ENCODE measurements at places on chromosomes 7 and 10.

GRCh38 chr7:123231021-123232000 is 31.5 kb upstream of the SLC13A1 start:
- DNase-seq = no peak

DNA sequence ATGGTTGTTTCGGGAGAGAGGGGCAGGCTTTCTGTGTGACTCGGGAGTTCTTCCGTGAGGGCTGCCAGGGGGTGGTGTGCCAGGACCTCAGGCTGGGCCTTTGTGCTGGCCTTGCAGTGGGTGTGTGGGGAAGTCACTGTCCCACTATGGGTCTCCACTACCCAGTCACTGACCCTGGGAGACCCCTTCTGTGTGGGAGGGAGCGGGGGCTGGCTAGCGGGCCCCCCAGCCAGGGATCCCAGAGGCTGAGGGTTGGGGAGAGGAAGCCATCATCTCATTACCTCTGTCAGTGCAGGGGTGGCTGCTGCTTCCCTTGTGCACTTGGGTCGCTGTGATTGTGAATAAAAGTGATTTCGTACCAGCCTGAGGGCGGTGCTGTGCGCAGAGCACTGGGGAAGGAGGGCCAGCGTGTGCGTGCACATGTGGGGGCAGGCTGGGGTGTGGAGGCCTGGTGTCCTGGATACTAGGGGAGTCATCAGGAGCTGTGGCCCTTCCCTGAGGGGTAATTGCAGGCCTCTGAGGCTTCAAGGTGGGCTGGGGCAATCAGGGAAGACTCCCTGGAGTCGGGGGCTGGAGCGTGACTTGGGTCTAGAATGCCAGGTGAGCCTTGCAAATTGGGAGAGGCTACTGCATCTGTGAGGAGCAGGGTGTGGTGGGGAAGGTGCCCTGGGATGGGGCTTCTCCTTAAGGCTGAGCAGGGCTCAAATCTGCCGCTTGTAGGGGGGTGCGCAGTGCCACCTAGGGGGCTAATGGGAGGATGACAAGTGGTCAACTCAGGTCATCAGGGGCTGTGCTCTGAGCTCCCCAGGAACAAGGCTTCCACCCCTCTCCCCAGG is 98.9 kb downstream of the NEURL1 start:
- DNase-seq = no peak

GRCh38 chr10:117418121-117418520 is 42.9 kb upstream of the PDZD8 start:
- DNase-seq = no peak

DNA sequence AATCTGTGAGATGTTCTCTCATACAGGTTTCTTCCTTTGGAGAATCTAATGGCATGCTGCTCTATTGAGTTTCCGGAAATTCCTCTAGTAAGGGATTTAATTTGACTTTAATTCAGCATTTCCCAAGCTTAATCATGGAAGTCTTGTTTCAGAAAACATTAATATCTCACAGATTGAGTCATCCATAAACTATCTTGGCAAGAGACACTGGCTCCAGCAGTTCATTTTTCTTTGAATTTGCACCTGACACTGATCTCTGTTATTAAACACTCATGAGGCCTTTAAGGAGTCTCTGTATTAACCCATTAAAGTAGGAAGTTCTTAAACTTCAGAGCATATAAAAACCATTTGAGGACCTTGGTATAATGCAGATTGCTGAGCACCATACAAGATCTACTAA is 3.6 kb upstream of the ITGB8 start:
- no peak for DNase-seq

DNA sequence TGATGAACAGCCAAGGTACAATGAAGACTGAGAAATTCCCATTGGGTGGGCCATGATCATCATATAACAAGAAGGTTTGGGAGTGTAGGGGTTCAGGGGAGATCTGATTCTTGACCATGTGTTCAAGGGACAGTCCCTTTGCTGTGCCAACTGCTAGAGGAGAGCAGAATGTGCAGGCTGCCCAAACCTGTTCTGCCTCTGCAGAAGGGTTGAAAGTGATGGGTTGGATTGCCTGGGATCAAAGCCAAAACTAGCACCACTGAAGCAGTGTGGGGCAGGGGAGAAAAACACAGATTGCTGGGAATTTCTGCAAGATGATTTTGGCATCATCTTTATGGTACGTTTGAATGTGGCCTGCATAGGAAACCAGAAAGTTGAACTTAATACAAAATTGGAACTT is 303.9 kb downstream of the OTUD1 start:
- DNase-seq = no peak

DNA sequence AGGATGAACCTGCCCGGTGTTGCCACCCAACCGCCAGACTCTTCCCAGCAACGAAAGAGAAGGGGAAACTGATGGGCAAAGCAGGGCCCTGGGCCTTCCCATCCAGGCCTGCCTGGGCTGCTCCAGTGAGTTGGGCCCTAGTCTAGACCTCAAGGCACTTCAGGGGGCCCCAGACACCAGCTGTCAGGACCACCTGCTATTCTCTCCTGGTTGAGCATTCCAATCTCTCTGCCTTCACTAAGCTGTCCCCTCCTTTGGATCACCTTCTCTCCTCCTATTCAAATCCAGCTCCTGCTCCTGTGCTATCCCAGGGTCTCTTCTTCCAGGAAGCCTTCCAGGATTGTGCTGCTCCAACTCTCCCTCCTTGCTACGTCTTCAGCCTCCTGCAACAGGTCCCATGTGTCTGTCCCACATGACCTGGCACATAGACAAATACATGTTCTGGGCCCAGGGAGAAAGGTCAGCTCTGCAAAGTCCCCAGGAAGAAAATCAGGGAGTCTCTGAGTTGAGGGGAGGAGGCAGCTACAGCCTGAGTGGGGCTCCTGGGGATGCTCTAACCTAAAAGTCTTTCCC is 3.1 kb downstream of the STX1A start:
- no peak for DNase-seq

- no peak for DNase-seq
These were observed 703.0 kb upstream of the NRP1 start for GRCh38 chr10:34037499-34037898.

- DNase-seq = no peak
These were observed 410.6 kb downstream of the KCNMA1 start for GRCh38 chr10:77226853-77227565.

DNA sequence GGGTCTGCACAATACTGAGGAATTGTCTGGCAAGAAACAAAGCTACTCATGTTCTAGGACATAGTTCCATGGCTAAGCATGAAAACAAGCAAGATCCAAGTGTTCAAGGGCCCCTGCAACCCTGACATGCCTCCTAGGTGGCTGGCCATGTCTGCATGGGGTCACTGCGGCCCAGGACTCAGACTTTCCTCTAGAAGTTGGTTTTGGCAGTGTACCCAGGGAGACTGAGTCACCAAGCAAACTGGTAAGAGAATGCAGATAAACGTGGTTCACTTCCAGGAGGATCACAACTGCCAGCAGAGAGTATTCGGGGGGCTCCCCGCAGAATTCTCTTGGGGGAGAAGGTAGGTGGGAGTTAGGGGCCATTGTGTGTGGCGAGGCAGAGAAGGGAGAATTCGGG is 7.4 kb upstream of the PFKFB3 start:
- no peak for DNase-seq

DNA sequence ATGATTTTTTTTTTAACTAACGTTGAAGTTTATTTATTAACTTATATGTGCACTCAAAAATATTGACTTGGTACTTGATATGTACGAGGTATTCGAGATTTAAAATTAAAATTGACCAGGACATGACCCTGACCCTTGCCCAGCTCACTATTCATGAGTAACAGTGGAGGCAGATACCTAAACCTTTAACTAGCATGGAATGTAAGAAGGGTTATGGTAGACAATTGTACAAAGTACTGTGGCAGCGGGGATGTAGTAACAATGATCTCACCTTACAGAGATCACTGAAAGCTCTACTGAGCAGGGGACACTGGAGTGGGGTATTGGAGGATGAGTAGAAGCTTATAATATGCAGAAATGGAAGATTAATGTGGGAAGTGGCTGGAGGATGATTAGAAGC is 60.8 kb downstream of the ADRA2A start:
- no peak for DNase-seq

DNA sequence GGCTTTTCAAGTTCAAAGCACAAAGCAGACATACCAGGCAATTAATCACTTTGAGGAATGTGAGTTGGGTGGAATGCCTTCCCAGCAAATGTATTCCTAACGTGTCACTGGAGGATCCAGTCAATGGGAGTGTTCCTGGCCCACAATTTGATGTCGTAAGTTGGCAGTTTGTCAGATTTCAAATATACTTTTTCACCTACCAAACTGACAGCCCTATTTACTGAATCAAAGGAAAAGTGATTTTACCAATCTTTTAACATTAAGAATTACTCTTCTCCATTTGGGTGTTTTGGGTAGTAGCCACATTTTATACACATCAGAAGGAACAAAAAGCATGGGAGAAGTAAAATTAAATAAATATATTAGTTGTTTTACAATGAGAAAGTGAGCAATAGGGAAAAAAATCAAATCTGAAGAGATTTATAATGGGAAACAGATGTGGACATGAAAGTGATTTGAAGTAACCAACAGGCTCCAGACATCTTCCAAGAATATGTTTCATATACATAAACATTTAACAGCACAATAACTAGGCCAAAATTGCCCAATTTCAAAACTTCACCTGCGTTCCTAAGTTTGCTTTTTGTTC is 222.9 kb downstream of the MTERF1 start:
- no peak for DNase-seq

- DNase-seq = no peak
These were observed 107.8 kb upstream of the CXCL12 start for GRCh38 chr10:44492678-44493077.

- DNase-seq = no peak
These were observed 2.2 kb downstream of the FGFR2 start for GRCh38 chr10:121595806-121596688.

DNA sequence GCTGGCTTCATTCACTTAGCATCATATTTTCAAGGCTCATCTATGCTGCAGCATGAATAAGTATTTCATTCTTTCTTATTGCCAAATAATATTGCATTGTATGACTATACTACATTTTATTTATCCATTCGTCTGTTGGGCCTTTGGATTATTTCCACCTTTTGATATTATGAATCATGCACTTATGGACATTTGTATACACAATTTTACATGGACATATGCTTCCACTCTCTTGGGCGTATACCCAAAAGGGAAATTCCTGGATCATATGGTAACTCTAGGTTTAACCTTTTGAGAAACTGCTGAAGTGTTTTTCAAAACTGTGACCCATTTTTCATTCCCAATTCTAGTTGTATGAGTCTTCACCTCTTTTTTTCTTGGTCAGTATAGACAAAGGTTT is 80.3 kb upstream of the GNAI1 start:
- no peak for DNase-seq

GRCh38 chr7:105101864-105102263 is 87.9 kb downstream of the KMT2E start:
- no peak for DNase-seq

GRCh38 chr10:80598951-80599350 is 61.2 kb downstream of the SH2D4B start:
- no peak for DNase-seq

DNA sequence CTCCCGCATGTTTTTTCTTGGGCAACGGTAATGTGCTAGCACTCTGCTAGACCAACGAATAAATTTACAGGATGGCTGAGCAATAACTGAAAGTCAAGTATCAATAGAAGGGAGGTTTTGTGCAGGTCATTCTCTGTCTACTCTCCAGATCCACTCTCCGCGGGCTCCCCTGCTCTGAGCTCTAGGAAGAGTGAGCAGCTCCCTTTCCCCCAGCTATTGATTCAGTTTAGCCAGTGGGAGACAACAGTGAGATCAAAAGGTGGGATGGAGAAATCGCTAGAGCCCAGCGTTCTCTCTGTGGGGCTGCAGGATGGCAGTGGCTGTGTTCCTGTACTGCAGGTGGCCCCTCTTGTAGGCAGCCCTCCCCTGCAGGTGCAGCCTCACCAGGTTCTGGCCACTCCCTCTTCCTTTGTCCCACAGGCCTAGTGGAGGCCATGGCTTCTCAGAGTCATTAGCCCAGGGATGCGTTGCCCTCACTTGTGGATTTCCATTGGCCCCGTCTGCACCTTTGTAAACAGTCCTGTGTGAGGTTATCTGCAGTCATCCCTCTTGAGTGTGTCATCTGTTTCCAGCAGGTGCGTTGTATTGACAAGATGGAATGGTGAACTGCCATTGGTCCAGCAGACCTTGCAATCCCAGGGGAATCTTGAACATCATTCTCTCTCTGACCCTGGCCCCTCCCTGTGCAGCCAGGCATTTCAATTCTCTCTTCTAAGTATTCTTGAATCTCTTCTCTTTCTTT is 11.1 kb downstream of the MSRB2 start:
- DNase-seq = no peak

DNA sequence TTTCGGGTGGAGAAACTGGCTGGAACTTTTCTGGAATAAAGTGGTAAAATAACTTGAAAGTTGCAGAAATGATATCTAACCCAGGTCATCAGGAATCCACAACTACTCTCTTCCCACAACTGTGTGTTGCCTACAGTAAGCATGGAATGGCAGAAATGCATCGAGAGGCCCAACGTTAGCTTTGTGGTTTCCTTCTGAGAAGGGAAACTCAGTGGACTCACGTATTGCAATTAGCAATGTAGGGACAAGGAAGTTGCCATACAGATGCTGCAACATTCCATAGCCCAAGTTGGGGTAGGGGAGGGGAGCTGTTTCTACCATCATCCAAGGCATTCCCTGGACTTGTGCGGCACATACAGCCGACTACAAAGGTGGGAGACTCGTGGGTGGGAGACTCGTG is 1.9 kb downstream of the PON1 start:
- DNase-seq = no peak

- no peak for DNase-seq
These were observed 82.5 kb downstream of the OAT start for GRCh38 chr10:124336186-124336585.
